Stimulated activated CD4-positive, alpha-beta T cell treated with anti-CD3 and anti-CD28 coated beads, Interleukin-2, amount 100 ng/mL, for 24 hours (primary cell): ENCODE measurements at places on chromosomes 7 and 10.

DNA sequence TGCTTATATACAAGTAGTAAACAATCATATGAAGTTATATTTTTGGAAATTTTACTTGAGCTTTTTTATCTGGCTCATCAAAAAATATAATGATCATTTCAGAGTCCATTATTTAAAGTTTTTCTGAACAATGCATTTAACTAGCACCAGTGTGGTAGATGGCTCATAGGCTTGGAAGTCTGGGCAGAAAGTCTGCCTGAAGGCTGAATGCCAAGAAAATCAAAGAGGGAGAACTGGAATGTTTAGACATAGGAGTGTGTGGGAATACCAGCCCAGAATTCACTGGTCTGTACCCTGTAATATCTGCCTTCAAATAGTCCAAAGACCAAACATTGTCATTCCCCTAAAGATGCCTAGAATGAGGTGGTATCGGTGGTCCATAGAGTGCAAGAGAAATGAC, 40.3 kb upstream of the ANK3 start:
- DNase-seq, result no peak

DNA sequence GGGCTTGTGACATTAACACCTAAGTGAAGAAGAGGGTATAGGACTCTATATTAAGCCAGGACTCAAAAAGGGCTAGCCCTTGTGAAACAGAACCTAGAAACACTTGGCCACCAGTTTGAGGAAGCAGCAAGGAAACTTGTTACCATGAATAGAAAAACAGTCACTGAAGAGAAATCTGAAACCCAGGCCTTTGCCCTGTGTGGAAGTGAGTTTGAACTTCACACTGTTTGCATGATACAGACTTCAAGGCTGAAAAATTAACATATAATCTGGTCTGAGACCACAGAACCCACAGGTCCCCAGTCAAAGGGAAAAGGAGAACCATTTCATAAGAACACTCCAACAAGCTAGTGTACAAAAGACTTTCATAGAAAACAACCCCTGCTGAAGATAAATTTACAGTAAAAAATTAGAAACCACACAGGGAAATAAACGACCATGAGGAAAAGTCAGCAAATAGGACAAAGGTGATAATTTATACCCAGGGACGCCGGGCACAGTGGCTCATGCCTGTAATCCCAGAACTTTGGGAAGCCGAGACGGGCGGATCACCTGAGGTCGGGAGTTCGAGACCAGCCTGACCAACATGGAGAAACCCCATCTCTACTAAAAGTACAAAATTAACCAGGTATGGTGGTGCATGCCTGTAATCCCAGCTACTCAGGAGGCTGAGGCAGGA, 76.1 kb downstream of the SKIDA1 start:
- no peak for DNase-seq

- DNase-seq, result no peak
Observed at GRCh38 chr7:98000356-98000755, 10.4 kb upstream of the OCM2 start.

- no peak for DNase-seq
Observed at GRCh38 chr7:30926313-30926712, 14.7 kb downstream of the AQP1 start.

GRCh38 chr10:45514291-45515270, 140.6 kb downstream of the ALOX5 start:
- DNase-seq, result no peak

GRCh38 chr10:97102441-97102840, 83.3 kb downstream of the SLIT1 start:
- DNase-seq, result no peak

- no peak for DNase-seq
Observed at GRCh38 chr10:17001297-17001744, 128.3 kb downstream of the CUBN start.

DNA sequence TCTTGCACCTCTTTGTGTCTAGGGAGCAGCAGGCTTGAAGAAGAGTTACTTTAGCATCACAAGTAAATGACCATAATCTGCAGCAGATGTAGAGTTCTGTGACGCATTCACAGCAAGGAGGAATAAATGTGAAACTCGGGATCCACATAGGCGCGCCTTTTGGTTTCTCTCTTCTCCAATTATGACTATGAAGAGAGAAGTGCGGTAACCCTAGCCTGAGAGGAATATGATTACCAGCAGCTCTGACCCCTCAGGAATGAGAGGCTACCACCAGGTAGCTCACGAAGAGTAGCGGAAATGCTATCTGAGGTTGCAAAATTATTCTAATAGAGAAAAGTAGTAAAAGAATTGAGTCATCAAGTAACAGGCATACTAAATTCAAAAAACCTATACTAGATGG, 25.2 kb upstream of the DMTF1 start:
- DNase-seq, result no peak

GRCh38 chr7:46259947-46260346, 338.9 kb upstream of the IGFBP3 start:
- DNase-seq, result no peak

- no peak for DNase-seq
Observed at GRCh38 chr7:41252957-41253356, 449.9 kb downstream of the INHBA start.

DNA sequence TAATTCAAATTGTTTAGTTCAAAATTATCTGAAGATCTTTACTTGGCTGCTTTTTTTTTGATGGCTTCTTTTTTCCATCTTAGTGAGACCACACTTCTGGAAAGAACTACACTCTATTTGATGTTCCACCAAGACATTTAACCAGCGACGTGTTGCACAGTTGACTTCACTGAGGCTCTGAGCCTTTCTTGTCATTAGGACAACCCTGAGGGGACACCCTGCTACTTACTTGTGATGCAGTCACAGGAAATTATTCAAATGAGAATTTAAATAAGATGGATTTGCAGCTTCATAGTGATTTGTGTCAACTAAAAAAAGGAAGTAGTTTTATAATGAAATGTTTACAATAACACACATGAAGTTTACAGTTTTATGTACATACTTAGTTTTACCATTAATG, 25.6 kb upstream of the PIK3CG start:
- no peak for DNase-seq

GRCh38 chr7:39700932-39701331, 77.6 kb downstream of the RALA start:
- DNase-seq, result no peak

DNA sequence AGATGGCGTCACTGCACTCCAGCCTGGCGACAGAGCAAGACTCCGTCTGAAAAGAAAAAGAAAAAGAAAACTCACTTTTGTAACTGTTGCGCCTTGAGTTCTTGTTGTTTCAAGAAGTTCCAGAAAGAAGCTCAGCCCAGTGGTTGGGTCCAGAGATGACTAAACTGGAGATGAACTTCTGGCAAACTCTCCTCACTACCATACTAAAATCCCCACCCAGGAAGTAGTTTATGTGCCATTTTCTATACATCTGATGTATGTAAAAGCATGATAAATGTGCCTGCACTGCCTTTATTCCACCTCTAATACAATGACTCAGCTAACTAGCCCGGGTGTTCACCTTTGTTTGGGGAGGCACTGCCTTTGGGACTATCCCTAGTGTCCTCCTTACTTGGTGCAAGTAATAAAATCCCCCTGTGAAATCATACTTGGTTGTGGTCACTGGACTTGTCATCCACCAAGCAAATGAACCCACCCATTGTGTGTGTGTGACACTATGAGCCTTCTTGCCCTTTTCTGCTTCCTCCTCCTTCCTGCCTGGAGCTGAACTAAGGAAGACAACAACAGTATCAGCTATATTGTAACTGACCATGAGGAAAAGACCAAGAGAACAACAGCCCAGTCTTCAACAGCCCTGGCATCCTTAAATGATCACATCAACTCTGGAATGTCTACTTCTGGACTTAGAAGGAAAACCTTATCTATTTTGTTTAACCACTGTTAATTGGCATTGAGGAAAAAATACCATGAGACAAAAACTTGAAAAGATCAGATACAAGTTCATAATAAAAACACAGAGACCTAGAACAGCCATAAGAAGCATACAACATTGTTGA, 33.6 kb downstream of the JMJD1C start:
- no peak for DNase-seq

GRCh38 chr7:118289476-118289875, 65.0 kb downstream of the ANKRD7 start:
- no peak for DNase-seq

DNA sequence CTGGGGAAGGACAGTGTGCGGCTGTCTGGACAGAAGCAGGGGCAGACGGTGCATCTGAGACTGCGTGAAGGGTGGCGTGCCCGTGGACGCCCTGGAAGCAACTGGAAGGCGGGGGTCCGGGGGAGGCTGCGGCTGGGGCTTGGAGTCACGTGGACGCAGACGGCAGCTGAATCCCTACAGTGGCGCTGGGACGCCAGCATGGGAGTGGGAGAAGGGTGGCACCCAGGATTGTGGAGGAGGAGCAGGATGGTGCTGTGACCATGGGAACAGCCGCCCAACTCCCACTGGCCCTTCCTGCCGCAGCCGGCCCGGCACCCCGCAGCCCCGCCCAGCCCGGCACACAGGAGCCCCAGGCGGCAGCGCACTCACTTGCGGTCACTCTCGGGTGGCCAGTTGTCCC, 9.7 kb downstream of the INTS1 start:
- DNase-seq, result no peak

- DNase-seq, result no peak
Observed at GRCh38 chr10:1747590-1748157, 10.3 kb upstream of the ADARB2 start.

DNA sequence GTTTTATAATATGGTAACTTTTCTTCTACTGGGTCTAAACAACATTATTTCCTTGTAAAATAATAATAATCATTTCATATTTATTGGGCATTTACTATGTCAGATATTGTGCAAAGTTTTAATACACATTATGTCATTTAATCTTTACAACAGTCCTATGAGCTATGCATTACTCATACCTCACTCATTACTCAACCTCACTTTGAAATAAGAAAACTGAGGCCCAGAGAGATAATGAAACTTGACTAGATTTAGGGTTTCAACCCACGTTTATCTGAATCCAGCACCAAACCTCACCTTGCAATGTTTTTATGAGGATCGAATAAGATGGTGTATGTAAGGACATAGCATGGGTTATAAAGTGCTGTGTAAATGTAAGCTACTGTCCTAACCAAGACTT, 153.2 kb upstream of the SLC13A1 start:
- no peak for DNase-seq

DNA sequence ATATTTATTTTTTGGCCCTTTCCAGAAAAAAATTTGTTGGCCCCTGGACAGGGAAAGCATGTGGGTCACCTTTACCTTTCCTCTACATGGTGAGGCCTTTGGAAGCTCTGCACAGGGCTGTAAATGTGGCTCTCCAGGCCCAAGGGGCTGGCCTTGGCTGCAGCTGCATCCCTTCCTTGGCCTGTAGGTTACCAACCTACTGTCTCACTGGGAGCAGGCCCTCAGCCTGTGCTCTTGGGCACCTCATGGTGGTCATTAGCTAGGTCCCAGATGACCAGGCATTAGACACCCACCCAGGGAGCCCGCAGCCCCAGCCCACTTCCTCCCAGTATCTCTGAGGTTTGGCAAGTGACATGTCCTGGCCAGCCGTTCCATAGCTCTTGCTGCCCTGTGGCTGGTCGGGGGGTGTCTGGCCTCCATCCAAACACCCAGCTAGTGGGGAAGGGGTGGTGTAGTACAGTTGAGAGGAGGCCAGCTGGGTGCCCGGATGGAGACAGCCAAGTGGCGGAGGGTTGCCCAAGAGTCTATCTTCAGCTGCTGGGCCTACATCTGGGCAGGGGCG, 7.1 kb upstream of the CPA5 start:
- no peak for DNase-seq

DNA sequence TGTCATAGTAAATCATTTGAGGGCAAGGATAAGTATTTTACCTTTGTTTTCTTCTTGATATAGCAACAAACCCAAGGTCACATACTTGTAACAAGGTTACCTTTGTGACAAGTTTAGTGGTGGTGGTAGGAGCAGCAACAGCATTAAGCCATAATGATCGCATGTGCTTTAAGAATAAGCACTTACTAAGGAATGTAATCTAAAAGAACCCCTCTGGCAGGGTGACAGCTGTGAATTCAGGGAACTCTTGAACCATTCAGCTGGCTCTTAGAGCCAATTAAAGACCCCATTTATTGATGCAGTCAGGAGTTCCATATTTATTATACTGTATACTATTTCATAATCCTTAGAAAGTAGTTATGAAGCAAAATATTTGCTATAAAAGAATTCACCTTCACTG, 370.8 kb downstream of the EXOC4 start:
- no peak for DNase-seq

GRCh38 chr7:135189221-135189662, 18.7 kb upstream of the CYREN start:
- DNase-seq, result no peak

GRCh38 chr7:97620495-97620894, 111.4 kb upstream of the TAC1 start:
- DNase-seq, result no peak

DNA sequence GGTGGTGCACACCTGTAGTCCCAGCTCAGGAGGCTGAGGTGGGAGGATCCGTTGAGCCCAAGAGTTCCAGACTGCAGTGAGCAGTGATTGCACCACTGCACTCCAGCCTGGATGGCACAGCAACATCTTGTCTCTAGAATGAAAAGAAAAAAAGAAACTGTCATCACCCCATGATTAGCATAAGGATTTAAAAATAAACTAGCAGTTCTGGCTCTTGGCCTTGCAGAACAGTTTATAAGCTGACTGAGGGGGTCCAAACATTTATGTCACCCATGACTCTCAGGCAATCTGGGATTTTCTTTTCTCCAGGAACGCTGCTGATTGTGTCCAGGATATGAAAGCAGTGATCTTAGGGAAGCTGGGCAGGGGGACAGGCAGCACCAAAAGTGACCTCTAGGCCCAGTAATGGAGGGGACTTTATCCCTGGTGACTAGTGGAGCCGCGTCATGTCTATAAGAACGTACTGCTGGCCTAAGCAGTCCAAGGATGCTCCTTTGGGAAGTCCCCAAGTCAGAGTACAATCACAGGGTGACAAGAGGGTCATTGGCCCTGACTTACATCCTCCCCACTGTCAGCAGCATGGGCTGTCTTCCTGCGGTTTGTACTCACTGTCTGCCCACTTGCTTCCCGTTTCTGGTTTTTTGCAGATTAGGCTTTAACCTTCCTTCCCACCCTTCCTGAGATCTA, 177.4 kb downstream of the ARHGAP12 start:
- no peak for DNase-seq

DNA sequence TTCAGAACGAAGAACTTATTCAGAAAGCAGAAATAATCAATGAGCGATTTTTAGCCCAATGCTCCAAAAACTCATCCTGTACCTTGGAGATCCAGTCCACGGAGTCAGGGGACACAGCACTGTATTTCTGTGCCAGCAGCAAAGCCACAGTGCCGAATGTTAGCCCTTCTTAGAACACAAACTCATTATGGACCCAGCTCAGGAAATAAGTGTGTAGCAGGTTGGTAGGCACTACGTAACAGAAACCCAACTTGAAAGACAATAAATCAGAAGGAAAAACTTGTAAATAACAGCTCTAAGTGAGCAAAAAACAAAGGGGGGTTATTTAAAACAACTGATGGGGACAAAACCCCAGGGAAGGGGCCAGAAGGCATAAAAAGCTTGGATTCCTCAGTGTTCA, 112.0 kb upstream of the PRSS1 start:
- DNase-seq, result no peak
